Astrocyte of the cerebellum (primary cell): ENCODE measurements at places on chromosomes 2 and 18.

DNA sequence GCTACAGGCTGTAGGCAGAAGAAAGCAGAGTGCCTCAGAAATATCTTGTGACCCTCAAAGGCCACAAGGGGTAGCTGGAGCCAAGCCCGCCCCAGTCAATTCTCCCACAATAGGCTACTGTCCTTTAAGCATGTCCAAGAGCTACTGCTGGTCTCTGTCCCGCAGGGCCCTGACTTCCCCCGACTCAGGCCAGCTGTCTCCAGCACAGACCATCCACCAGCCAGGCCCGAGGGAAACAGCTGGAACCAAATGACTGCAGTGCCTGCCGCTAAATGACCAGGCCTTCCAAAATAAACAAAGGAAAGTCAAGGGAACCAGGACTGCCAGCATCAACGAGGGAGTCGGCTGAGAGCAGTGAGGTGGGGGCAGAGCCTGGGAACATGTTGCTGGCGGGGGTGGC, 36.7 kb downstream of the MCFD2 start:
- no peak for DNase-seq

DNA sequence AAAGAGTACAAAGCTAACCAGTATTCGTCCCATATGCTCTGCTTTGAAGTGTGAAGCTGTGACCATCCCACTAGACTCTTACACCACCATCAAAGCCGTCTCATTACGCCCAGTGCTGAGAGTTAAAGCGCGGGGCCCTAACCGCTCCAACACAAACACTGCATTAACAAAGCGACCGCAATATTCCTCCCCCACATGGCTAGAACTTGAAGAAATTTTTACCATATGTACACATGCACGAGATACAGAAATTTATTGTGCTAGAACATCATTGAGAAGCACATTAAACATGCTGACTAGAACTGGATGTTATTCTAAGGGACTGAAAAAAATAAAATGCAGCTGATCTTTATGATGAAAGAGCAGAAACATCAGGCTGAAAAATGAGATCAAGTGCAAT, 20.5 kb downstream of the FTCDNL1 start:
- no peak for DNase-seq

DNA sequence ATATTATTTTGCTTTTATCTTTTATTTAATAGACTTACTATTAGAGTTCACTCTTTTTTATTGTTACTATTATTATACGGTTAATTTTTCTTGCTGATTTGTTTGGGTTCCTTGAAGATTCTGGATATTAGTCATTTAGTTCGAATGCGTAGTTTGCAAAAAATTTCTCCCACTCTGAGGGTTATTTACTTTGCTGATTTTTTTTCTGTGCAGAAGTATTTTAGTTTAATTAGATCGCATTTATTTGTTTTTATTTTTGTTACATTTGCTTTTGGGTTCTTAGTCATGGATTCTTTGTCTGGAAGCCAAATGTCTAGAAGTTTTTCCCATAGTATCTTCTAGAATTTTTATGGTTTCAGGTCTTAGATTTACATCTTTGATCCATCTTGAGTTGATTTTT, 585.2 kb downstream of the CPS1 start:
- DNase-seq = no peak

- no peak for DNase-seq
These were observed 5.4 kb upstream of the FAM124B start for GRCh38 chr2:224407241-224407701.

GRCh38 chr2:1656326-1656960, 87.9 kb downstream of the PXDN start:
- DNase-seq = no peak

DNA sequence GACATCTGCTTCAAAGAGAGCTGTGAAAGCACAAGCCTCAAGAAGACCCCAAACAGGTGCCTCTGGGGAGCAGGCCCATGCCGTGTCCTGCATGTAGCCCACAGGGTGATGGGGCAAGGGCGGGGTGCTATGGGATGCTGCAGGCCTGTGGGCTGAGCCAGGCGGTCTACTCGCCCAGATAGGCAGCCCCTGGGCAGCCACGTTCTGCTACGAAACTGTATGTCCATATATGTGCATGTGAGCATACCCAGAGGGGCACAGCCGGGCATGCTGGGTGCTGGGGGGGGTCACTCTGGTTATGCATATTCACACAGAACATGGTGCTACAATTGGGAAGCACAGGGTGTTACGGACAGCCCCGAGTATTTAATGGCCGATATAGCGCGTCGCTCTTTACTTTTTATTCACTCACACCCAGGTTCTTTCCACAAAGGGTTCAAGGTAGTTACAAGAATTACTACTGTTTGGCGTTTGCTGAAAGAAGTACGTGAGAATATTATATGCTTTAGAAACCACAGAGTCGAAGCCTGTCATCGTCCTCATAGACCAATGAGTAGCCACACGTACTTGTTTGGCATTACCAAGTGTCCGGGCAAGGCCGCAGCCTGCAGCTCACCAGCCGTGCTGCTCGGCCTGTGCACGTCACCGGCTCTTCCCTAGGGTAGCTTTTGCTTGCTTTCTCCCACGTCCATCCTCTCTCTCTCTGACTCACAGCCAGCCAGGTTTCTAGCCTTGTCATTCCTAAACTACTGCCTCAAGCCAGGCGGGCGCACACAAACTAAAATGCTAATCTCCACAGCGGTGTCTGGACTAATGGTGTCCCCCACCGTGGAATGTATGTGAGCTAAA, 14.4 kb downstream of the MTERF4 start:
- no peak for DNase-seq

DNA sequence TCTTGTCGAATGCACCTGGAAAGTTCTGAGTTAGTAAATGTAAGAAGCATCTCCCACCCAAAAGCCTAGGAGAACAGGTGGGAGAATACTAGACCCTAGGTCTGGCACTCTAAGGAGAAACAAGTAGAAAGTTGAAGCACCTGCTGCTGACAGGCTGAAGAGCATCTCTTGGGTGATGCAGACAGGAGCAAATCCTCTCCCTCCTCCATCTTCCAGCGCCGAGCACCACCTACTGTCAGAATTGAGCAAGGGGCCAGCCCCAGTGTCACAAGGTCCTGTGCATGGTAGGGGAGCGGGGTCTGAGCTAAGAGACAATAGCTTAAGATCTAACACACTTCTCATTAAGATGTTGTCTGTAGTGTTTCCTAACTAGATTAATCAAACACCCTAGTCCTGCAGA, 52.9 kb downstream of the HK2 start:
- DNase-seq = no peak

DNA sequence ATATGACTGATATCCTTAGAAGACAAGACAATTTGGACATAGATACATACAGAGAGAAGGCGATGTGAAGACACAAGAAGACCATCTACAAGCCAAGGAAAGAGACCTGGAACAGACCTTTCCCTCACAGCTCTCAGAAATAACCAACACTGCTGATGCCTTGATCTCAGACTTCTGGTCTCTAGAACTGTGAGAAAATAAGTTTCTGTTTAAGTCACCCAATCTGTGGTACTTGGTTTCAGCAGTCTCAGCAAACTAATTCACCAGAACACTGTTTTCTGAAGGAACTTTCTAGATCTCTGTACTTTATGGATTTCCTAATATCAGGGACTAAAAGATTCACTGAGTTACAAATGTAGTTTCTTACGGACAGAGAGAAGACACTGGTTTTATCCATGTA, 58.8 kb downstream of the NAB1 start:
- no peak for DNase-seq

- no peak for DNase-seq
These were observed 240.2 kb downstream of the KCNS3 start for GRCh38 chr2:18118703-18119102.

DNA sequence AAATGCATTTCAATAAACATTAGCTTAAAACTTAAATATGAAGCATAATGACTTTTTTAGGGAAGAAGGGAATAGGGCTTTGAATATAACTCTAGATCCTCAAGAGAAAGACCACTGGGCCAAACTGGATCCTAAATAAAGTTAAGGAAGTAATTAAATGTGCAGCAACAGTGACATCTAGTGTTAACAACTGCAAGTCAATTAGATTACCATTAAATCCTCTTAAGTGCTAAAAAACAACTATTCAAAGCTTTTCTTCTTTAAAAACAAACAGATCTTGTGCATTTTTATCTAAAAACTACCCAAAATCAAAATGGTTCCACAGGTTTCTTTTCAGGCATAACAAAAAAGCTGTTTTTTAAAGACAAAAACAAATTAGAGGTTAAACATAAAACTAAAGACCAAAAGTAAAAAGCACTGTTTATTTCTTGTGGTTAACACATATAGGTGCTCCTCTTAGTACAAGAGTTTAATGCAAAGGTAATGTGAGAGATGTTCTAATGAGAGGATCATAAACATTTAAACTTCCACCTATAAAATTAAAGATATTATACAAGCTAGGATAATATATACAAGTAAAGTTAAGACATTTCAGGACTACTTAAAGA, 111.4 kb downstream of the THADA start:
- DNase-seq = peak; percentile 92

DNA sequence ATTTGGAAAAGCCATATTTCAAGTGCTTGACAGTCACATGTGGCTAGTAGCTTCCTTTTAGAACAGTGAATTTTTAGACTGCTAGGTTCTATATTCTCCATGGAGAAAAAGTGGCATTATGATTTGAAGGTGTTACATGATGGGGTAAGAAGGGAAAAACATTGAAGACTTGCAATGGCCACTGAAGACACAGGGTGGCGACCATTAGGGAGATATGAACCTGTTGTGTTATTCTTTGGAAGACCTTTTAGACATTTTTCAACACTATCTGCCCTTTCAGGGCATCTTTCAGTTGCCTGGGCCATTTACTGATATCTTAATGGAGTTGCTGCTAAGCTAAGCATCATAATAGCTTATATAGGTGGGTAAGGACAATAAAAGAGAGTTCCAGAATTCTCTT, 1387.2 kb downstream of the SUCLG1 start:
- no peak for DNase-seq

- DNase-seq = peak; percentile 28
These were observed 95.4 kb upstream of the FN1 start for GRCh38 chr2:215531284-215531683.

DNA sequence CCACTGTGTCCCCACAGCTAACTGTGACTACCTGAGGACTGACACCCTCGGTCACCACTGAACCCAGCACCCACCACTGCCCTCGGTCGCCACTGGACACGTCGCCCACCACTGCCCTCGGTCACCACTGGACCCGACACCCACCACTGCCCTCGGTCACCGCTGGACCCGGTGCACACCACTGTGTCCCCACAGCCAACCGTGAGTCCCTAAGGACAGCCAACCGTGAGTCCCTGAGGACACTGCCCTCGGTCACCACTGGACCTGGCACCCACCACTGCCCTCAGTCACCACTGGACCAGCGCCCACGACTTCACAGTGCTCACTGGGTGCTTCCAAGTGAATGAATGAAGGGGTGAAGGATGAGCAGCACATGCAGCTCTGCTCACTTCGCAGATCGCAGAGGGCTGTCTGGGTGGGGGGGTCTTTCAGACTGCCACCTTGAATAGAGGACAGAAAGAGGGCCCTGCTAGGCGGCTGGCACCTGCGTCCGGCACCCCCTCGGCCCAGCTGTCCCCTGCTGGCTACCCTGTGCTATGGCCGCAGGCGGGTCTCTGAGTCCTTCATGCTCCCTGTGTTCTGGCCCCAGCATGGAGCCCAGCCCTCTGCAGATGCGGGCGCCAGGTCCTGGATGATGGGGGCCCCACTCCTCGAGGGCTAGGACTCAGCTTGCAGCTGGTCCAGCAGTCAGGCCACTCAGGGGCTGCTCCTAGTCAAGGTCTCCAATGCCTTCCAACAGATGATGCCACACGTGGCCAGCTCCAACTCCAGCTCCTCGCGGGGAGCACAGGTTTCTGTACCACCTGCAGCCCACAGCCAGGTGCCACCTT, 51.4 kb upstream of the GPC1 start:
- DNase-seq = no peak

DNA sequence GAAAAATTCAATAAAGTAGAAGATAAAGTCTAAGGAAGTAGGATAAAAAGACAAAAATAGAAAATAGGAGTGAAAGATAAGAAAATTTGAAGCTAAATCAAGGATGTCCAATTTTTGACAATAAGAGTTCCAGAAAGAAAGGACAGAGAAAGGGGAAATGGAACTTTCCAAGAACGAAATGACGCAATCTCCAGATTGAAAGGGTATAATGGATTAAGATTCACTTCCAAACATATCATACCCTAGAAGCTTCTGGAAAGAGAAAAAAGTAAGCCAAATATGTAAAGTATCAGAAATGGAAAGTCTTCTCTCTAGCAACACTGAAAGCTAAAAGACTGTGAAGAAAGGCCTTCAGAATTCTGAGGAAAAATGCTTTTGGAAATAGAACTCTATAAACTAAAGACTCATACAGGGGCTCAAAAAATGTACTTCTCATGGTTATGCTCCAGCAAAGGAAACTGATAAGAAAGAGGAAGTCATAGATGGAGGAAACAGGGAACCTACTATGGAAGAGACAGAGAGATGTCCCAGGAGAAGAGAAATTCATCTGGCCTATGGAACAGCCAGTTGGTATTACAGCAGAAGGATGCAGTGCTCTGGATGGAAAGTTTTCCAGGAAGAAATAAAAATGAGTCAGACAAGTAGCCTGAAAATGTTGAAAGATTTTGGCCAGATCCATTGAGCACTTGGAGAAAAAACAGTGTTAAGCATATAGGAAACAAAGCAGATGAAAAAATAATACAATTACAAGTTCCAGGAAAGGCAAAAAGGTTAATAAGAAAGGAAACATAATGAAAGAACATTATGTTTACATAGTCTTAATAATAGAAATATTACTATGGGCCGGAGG, 20.1 kb downstream of the CASP8 start:
- DNase-seq = no peak

GRCh38 chr2:219519526-219519916, 5.2 kb downstream of the ASIC4 start:
- DNase-seq = no peak

GRCh38 chr2:241553981-241554380, 4.6 kb upstream of the BOK start:
- DNase-seq = no peak

- DNase-seq = no peak
These were observed 230.0 kb downstream of the NCKAP5 start for GRCh38 chr2:133338224-133338623.

GRCh38 chr2:165793161-165793778, 777 bp downstream of the GALNT3 start:
- no peak for DNase-seq

DNA sequence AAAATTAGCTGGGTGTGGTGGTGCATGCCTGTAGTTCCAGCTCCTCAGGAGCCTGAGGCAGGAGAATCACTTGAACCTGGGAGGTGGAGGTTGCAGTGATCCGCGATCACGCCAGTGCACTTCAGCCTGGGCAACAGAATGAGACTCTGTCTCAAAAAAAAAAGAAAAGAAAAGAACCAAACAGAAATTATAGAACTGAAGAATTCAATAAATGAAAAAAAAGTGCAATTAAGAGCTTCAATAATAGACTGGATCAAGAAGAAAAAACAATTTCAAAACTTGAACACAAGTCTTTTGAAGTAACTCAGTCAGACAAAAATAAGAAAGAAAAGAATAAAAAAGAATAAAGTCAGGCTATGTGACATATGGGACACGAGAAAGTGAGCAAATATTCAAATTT, 175.8 kb upstream of the ZSWIM2 start:
- no peak for DNase-seq
